ENCODE measurements at places on chromosomes 1 and 21. TPM values are rescaled to one million over a fixed set of nuclear protein-coding genes. Genes with fewer than 3 reads are reported as not detected.

DNA sequence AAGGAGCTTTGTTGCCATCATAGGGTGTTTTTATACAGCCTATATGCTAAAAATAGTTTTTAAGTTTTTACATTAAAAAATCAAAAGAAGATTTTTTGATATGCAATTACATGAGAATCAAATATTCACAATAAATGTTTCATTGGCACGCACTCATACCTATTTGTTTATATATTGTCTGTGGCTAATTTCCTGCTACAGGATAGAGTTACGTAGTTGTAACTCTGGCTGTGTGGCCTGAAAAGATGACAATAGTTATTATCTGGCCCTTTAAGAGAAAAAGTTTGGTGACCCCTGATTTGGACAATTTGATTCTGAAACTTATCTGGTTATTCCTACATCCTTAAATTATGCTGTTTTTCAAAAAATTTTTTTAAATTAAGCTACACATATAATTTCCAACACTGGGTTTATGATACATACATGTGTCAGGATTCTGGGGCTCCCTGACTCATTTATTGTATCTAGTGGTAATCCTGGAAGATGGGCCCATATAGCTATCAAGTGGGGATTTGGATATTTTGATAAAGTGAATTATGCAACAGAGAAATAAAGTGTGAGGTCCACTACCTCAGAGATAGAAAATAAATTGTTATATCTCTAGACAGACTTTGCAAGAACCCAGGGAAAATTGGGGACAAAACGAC is 370.2 kb upstream of the LYPLAL1 start:
- DNase-seq, result no peak

DNA sequence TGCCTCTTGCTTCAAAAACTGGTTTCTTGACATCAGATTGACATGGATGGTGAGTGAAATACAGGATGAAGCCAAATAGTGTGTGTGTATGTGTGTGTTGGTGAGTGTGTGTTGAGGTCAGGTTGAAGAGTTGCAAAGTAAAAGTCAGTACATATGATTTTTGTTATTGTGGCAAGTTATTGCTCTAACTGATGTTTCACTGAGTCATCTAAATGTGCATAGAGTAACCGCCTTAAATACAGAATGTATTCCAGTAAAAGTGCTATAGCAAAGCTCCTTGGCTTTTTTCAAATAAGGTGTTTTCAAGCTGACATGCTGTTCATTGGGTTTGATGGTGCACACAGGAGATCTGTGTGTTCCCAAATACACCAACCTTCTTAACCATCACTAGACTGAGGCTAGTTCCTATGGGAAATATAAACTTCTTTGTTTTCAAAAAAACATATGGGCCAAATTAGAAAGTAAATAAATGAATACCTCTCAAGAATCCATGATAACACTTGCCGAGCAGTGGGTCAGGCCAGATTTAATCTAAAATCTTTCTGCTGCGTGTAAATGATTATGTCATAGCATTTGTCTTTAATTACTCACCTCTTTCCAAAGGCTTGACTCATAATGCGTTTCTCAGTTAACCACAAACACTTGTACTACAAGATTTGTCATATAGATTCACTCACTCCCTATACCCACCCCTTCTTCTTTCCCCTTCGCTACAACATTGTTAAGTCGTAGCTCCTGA is 151.1 kb downstream of the LYPLAL1 start:
- peak; percentile 97 for DNase-seq

DNA sequence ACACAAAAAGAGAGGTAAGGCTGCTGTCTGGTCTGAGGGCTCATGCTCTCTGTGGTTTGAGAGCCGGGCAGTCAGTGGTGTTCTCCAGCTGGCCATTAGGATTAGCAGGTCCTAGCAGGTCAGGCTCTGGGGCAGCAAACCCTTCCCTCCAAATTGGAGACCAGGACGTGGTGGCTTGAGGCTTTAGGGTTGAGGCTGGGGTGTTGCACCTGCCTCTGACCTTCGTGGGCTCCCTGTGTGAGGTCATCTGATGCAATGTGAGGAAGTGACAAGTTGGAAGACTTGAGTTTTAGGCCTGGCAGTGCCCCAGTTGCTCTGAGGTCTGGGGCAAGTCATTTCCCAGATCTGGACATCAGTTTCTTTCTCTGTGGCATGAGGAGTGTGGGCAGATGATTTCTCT is 24.4 kb downstream of the SZRD1 start:
- no peak for DNase-seq

DNA sequence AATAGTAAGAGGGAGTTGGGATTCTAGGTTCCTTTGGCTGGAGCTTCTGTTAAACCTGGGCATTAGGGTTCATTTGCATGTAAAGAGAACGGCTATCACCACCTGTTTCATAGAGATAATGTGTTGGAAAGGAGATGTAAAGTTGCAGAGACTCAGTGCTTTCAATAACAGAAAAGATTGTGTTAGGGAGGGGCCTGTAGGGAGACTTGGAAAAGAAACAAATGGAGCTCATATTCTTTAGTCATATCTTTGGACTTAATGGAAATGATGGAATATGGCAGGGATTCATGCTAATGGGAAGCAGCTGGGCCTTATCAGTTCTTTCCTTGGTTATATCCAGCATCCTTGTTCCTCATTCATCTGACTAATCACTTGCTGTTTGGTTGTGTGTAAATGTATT is 144.9 kb downstream of the CD247 start:
- DNase-seq, result no peak

DNA sequence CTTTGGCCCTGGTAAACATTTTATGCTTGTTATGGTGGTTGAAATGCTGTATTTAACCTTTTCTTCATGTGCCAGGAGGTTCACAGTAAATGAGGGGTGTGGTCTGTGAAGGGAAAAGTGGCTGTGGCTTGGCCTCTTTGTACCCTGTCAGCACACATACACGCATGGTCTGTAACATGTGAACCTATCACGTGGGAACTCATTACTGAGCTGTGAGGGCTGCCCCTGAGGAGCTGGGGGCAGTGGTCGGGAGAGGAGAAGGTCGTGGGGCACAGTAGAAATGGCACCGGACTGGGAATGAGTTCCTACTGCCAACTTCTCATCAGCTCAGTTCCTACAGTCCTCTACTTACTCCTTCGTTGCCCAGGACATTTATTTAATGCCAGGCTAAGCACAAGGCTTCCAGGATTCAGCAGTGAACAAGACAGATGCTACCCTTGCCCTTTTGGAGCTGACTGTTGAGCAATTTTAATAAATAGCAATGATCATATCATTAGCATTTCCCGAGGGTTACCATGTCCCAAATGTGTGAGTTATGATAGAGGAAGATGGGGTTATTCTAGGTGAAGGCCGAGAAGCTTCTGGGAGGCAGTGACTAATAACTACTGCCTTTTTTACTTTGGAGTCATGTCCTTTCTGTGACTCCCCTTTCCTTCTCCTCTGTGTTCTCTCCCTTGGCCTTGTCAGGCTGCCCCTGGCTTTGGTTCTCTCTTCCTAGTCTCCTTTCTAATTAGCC is 38.8 kb downstream of the DDR2 start:
- peak; percentile 74 for DNase-seq

- no peak for DNase-seq
These were observed 27.8 kb downstream of the NTPCR start for GRCh38 chr1:232978091-232978634.

S100A11 gene
- 658 TPM for total RNA-seq

DNA sequence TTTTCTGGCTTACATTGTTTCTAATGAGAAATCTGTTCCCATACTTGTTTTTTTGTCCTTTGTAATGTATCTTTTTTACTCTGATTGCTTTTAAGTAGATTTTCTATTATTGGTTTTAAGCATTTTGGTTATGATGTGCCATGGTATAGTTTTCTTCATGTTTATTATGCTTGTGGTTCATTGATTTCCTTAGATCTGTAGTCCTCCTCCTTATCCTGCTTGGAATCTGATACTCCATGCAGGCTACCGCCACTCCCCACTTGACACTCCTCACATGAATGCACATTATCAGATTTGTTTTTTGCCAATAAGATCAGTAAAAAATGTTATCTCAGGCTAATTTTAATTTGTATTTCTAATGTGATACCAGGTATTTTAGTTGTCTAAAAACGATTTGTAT is 20.8 kb downstream of the UROD start:
- no peak for DNase-seq

- DNase-seq, result no peak
These were observed 264.3 kb upstream of the PLD5 start for GRCh38 chr1:242788771-242789170.

RNF115 gene
- total RNA-seq, result 23.1 TPM

ARMH1 gene
- total RNA-seq, result not detected

DNA sequence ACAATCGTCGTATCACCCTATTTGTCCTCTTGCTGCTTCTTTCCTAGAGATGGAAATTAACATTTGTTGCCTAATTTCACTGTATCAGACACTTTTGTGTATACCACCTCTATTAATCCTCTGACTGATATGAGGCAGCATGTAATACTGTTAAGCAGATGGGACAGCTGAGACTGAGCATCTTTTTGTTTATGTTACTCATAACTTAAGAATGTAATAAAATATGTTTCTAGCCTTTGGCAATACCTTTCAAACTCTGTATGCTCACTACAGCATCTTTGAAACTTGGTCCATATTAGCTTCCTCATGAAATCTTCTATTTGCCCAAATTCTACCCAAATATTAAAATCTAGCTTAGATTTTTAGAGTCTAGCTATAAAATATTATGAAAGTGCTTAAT is 2.3 kb downstream of the OR14K1 start:
- DNase-seq, result no peak

BSND gene
- total RNA-seq, result not detected

- DNase-seq, result no peak
These were observed 74.5 kb upstream of the ARHGEF16 start for GRCh38 chr1:3379934-3380333.

FAAH gene
- total RNA-seq, result not detected

HES3 gene
- total RNA-seq, result not detected

HRNR gene
- not detected for total RNA-seq

DNA sequence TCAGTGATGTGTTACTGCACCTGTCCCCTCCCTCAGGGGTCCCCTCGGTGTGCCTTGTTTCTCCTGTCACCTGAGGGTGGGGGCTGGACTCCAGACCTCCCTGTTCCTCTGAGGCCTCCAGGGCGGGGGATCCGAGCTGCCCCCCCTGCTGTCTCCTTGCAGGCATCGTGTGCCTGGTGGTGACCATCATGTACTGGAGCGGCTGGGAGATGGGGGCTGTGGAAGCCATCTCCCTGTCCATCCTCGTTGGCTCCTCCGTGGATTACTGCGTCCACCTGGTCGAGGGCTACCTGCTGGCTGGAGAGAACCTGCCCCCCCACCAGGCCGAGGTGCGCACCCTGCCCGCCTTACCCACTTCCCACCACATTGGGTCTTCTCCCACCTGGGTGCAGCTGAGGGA is 56.4 kb downstream of the DISP3 start:
- DNase-seq, result no peak

KCNJ9 gene
- not detected for total RNA-seq

DNA sequence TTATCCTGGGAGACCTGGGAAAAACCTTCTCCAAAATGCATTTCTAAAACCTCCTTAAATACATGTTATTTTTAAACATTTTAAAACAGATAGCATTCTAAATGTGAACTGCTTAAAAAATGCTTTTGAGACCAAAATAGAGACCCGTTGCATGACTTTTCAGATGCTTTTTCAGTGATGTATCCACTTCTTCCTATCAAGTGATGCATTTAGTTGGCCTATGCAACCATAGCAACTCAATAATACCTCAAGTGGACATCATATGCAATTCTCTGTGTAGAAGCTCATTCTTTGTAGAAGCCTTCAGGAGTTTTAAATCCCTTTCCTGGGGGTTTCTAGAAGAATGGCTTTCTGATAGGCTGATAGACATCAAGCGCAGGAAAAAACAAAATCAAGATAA is 94.5 kb upstream of the RAVER2 start:
- no peak for DNase-seq

- DNase-seq, result no peak
These were observed 12.0 kb upstream of the PHLDA3 start for GRCh38 chr1:201481004-201481380.

SLAMF8 gene
- 0.48 TPM for total RNA-seq

OMA1 gene
- 13.6 TPM for total RNA-seq

GPR37L1 gene
- 0.03 TPM for total RNA-seq

CD84 gene
- not detected for total RNA-seq

GRCh38 chr1:114178936-114179335 is 25.3 kb upstream of the SYT6 start:
- no peak for DNase-seq

DNA sequence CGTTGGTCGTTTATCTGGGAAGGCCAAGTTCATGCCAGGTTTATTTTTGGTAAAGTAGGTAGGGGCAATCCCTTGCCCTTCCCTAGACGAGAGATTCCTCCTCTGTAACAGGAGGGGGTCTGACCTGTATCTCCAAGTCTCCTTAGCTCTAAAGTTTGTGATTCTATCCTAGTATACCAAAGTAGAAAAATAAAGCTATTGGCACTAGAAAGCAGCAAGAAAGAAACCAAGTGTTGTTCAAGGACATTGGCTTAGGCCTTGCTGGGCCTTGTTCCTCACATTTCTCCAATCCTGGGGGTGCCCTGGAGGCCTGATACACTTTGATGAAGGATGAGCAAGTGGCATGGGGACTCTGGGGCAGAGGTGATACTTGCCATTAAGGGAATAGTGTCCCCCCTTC is 814 bp downstream of the MTARC2 start:
- no peak for DNase-seq

- DNase-seq, result no peak
These were observed 12.6 kb upstream of the EDN2 start for GRCh38 chr1:41497056-41497440.

- no peak for DNase-seq
These were observed 1.5 kb downstream of the AK4 start for GRCh38 chr1:65149351-65150107.

GRCh38 chr1:207644852-207645634 is at the start of gene CR1L:
Gene CR1L, plus strand, starts transcription at chr1:207645133. Its CDS starts 101 bp downstream, at chr1:207645234.
- no peak for DNase-seq

DNA sequence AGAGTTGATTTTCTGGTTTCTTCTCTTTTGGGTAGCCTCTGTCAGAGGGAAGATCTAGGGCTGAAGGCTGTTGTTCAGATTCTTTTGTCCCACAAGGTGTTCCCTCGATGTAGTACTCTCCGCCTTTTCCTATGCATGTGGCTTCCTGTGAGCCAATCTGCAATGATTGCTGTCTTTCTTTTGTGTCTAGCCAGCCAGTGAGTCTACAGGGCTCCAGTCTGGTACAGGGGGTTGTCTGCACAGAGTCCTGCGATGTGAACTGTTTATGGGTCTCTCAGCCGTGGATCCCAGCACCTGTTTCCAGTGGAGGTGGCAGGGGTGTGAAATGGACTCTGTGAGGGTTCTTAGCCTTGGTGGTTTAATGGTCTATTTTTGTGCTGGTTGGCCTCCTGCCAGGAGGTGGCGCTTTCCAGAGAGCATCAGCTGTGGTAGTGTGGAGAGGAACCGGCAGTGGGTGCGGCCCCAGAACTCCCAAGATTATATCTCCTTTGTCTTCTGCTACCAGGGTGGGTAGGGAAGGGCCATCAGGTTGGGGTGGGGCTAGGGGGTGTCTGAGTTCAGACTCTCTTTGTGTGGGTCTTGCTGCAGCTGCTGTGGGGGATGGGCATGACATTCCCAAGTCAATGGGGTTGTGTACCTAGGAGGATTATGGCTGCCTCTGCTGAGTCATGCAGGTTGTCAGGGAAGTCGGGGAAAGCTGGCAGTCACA is 81.3 kb upstream of the C21orf91 start:
- DNase-seq, result no peak

Data from A172 (cell line).